Cardiac ventricle fibroblast (primary cell): ENCODE measurements at places on chromosomes 12 and 14. TPM values are rescaled to one million over a fixed set of nuclear protein-coding genes. Genes with fewer than 3 reads are reported as not detected.

IFNG-AS1 gene
- total RNA-seq = not detected in 2 replicates

NTN4 gene
- total RNA-seq = 2.2 and 2.9 TPM in 2 replicates

GPR68 gene
- 1.1 TPM in 2 replicates for total RNA-seq

NKX2-8 gene
- total RNA-seq = not detected in 2 replicates

ABCC9 gene
- 3.6 and 4.1 TPM in 2 replicates for total RNA-seq

TSPAN9 gene
- 22.4 and 23.5 TPM in 2 replicates for total RNA-seq

KRT6B gene
- total RNA-seq = not detected in 2 replicates

SYCP3 gene
- not detected in 2 replicates for total RNA-seq

NEUROD4 gene
- total RNA-seq = not detected in 2 replicates

FOXN4 gene
- not detected in 2 replicates for total RNA-seq

LMO3 gene
- total RNA-seq = 33.0 and 34.1 TPM in 2 replicates

FAIM2 gene
- total RNA-seq = 209 and 210 TPM in 2 replicates

ADCY4 gene
- 0.94 and 2.1 TPM in 2 replicates for total RNA-seq

HOXC9 gene
- total RNA-seq = not detected in 2 replicates

PARP11 gene
- total RNA-seq = 4.5 and 6.2 TPM in 2 replicates

DPPA3 gene
- not detected in 2 replicates for total RNA-seq

OTOGL gene
- 0.15 and 0.31 TPM in 2 replicates for total RNA-seq

ISM2 gene
- 0.05 and 0.19 TPM in 2 replicates for total RNA-seq

TMED10 gene
- 370 and 413 TPM in 2 replicates for total RNA-seq

LRR1 gene
- 5.7 and 8.6 TPM in 2 replicates for total RNA-seq

SIRT4 gene
- 0.50 and 2.6 TPM in 2 replicates for total RNA-seq

WSCD2 gene
- not detected in 2 replicates for total RNA-seq

TTC9 gene
- total RNA-seq = 0.05 and 0.12 TPM in 2 replicates

IPO4 gene
- total RNA-seq = 33.4 and 39.3 TPM in 2 replicates

SMCO2 gene
- total RNA-seq = not detected in 2 replicates

CIROP gene
- total RNA-seq = 0.69 and 0.83 TPM in 2 replicates

BHLHE41 gene
- total RNA-seq = 2.4 and 4.9 TPM in 2 replicates

ACTR6 gene
- 10.1 and 16.4 TPM in 2 replicates for total RNA-seq

TMEM233 gene
- total RNA-seq = 0.49 and 0.62 TPM in 2 replicates

PRH2 gene
- total RNA-seq = 1.1 TPM in 1 of 2 replicates, not detected in the other

GLT1D1 gene
- not detected in 2 replicates for total RNA-seq

OR4K13 gene
- not detected in 2 replicates for total RNA-seq

SLC5A8 gene
- total RNA-seq = not detected in 2 replicates

RIPK3 gene
- total RNA-seq = 1.1 and 2.2 TPM in 2 replicates

TMEM132D gene
- not detected in 2 replicates for total RNA-seq

MTRFR gene
- 11.1 and 14.2 TPM in 2 replicates for total RNA-seq

KLRC4 gene
- not detected in 2 replicates for total RNA-seq

PMCH gene
- total RNA-seq = not detected in 2 replicates

FGD6 gene
- total RNA-seq = 3.3 and 4.2 TPM in 2 replicates

ACVRL1 gene
- total RNA-seq = 187 and 199 TPM in 2 replicates

SLCO1A2 gene
- total RNA-seq = not detected in 2 replicates

MYH6 gene
- not detected in 2 replicates for total RNA-seq

NT5DC3 gene
- 4.6 and 9.2 TPM in 2 replicates for total RNA-seq

SVOP gene
- total RNA-seq = not detected in 2 replicates

TAS2R20 gene
- 0.62 and 1.0 TPM in 2 replicates for total RNA-seq

KLRC2 gene
- not detected in 2 replicates for total RNA-seq

FOXA1 gene
- total RNA-seq = not detected in 2 replicates

E2F7 gene
- 0.25 and 0.44 TPM in 2 replicates for total RNA-seq

ART4 gene
- 12.4 and 15.6 TPM in 2 replicates for total RNA-seq

IFNG gene
- not detected in 2 replicates for total RNA-seq

ANKS1B gene
- 7.8 and 10.9 TPM in 2 replicates for total RNA-seq

LTBP2 gene
- 123 and 130 TPM in 2 replicates for total RNA-seq

MRPL42 gene
- 36.9 and 51.0 TPM in 2 replicates for total RNA-seq

HOXC11 gene
- total RNA-seq = not detected in 2 replicates

TAS2R43 gene
- not detected in 2 replicates for total RNA-seq

METTL1 gene
- total RNA-seq = 10.1 and 13.0 TPM in 2 replicates
